ENCODE measurements at places on chromosomes 11 and 22.

GRCh38 chr22:45491841-45492240, 10.8 kb upstream of the FBLN1 start:
- no peak for DNase-seq

DNA sequence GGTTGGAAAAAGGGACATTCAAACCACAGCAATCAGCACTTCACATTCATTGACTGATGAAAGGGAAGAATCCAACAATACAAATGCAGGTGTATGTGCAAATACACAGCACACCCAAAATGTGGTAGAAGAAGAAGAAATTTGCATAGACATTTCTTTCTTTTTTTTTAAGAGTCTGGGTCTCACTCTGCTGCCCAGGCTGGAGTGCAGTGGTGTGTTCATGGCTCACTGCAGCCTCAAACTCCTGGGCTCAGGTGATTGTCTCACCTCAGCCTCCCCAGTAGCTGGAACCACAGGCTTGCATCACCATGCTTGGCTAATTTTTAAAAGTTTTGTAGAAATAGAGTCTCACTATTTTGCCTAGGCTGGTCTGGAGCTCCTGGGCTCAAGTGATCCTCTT, 21.9 kb downstream of the CARS1 start:
- DNase-seq: no peak

GRCh38 chr22:46551996-46552395, 14.6 kb upstream of the CELSR1 start:
- DNase-seq: no peak

GRCh38 chr11:75547617-75548058, 14.4 kb upstream of the SERPINH1 start:
- DNase-seq: peak; percentile 74

DNA sequence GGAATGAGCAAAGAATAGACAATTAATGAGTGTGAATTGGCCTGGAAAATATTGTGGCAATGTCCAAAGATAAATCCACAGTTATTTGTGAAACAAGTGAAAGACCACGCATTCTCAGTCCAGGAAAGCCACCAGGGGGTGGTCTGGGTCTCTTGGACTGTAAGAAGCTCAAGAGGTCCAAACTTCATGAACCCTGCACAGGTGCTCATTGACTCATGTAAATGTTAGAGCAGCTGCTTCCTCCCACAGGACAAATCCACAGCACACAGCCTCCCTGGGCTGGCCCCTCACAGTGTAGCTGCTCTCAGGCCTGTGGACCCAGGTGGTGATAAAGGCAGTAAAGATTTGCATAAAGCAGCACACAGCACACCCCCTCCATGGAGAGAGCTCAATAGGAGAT, 114.0 kb downstream of the ZNF280B start:
- DNase-seq: no peak

GRCh38 chr11:126969865-126970479, 30.6 kb downstream of the KIRREL3 start:
- peak; percentile 78 for DNase-seq

DNA sequence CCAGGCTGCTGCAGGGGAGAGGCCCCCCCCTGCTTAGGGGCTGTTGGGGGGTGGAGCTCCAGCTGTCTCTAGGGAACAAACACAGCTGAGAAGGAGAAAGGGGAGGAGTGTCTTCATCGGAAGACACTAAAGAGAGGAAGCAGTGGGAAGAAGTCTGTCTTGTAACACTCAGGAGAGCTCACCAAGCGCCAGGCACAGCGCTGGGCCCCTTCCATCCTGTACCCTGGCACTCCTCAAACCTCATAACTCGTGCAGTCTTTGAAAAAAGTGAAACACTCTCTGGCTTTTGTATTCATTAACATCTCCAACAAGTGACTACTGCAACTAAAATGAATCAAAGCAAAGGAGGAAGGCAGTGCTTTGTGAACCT, 67.4 kb upstream of the PRDM11 start:
- no peak for DNase-seq

DNA sequence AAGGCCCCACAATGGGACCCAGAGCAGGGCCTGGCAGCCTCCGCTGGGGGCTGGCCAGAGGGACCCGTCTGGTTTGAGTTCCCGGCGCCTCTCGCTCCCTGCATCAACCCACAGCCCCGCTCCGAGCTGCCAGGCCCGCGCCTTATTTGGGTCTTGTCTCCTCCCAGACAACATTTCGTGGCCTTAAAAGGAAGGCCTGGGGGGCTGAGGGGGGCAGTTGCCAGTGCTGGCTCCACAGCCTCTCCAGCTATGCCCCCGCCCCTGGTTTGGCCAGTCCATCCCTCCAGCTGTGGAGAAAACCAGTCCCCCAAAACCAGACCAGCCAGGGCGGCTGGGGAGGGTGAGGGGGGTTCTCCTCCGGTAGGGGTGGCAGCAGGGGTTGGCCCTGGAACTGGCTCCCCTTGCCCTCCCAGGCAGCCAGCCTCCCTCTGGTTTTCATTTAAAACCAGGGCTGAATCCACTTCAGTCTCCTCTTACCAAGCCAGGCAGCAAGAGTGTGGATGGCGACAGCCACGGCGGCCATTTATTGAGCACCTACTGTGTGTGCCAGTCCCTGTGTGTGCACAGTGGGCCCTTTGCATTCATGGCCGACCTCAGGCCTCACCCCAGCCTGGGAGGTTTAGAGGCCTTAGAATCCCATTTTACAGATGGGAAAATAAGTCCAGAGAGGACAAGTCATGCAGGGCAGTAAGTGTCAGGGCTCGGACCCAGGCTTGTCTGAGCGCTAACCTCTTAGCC, 18.6 kb downstream of the EMID1 start:
- DNase-seq: no peak

GRCh38 chr22:40703736-40704135, 24.5 kb downstream of the MCHR1 start:
- no peak for DNase-seq

- DNase-seq: no peak
Measured at GRCh38 chr11:13101644-13102512, 92.8 kb downstream of the RASSF10 start.

DNA sequence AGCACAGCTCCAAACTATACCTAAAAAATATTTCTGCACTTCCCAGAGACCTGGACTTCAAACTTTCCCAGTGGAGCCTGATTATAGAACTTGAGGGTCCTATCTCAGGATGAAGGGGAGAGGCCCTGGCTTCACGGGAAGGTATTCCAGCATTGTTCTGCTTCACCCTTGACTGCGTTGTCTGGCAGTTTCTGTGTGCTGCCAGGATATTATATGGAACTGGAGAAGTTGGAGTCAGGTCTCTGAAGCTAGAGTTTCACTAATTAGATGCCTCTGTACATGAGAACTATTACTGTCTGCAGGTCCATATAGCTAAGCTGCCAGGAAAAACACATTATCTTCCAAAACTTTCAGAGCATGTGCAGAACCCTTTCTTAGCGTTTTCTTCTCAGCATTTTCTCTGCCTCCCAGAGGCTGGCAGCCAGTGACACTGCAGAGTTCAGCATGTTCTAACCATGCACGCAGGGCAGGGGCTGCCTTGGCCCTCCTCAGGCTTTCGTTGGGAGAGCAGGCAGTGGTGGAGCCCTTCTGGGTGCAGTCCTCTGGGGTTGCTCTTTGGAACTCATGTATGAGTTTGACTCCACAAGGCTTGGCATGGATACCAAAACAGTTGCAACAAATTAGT, 99.3 kb downstream of the CWC15 start:
- DNase-seq: no peak

DNA sequence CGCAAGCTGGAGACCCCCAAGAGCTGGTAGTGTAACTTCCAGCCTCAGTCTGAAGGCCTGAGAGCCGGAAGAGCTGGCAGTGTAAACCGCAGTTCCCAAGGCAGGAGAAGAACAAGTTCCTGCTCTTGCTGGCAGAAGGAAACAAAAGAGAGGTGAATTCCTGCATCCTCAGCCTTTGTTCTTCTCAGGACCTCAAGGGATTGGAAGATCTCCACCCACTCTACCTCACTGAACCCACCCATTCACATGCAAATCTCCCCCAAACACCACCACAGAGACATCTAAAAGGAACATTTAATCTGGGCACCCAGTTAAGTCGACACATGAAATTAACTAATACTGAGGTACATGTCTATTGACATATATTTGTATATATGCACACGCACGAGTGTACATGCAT, 1310.3 kb downstream of the TBC1D22A start:
- no peak for DNase-seq

GRCh38 chr11:131666617-131667016, 296.2 kb downstream of the NTM start:
- peak; percentile 78 for DNase-seq

GRCh38 chr11:79950741-79951140, 509.9 kb upstream of the TENM4 start:
- DNase-seq: no peak

GRCh38 chr11:56841210-56841810, 92.8 kb upstream of the OR9G4 start:
- DNase-seq: peak; percentile 61

GRCh38 chr11:32015427-32015826, 75.4 kb upstream of the RCN1 start:
- no peak for DNase-seq

DNA sequence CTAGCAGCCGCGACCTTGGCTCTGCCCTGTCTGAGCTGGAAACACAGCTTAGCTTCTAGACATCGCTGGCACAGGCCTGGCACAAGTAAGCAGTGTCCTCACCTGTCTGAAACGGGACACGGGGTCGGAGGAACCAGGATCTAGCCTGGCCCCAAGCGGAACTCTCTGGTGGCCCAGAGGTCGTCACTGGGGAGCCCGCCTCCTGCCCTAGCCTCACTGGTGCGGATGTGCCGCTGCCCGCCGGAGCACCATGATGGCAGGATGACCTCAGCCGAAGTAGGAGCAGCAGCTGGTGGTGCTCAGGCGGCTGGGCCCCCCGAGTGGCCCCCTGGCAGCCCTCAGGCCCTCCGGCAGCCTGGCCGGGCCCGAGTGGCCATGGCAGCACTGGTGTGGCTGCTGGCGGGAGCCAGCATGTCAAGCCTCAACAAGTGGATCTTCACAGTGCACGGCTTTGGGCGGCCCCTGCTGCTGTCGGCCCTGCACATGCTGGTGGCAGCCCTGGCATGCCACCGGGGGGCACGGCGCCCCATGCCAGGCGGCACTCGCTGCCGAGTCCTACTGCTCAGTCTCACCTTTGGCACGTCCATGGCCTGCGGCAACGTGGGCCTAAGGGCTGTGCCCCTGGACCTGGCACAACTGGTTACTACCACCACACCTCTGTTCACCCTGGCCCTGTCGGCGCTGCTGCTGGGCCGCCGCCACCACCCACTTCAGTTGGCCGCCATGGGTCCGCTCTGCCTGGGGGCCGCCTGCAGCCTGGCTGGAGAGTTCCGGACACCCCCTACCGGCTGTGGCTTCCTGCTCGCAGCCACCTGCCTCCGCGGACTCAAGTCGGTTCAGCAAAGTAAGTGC, 871 bp downstream of the SLC35E4 start:
- peak; percentile 39 for DNase-seq

GRCh38 chr11:61357894-61358239, 3.8 kb downstream of the CYB561A3 start:
- DNase-seq: no peak

DNA sequence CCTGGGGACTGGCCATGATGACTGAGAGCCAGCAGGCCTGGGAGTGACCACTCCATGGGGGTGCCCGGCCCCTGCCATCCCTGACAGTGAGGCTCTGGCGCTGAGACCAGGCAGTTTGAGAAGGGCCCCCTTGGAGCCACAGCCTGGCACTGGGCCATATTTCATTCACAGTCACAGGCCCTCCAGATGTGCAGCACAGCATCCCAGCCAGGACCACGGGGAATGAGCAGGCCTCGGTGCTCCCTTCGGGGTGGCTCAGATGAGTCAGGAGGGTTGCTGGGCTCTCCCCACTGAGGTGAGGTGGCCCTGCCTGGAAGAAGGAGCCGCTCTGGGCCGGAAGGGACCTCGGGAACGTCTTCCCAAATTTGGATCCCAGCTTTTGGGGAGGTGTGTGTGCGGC, 53.0 kb downstream of the GRAMD4 start:
- peak; percentile 7 for DNase-seq

- DNase-seq: peak; percentile 0
Measured at GRCh38 chr11:38345286-38345685, 1747.2 kb upstream of the RAG2 start.

GRCh38 chr11:14124350-14124749, 161.8 kb downstream of the SPON1 start:
- no peak for DNase-seq

DNA sequence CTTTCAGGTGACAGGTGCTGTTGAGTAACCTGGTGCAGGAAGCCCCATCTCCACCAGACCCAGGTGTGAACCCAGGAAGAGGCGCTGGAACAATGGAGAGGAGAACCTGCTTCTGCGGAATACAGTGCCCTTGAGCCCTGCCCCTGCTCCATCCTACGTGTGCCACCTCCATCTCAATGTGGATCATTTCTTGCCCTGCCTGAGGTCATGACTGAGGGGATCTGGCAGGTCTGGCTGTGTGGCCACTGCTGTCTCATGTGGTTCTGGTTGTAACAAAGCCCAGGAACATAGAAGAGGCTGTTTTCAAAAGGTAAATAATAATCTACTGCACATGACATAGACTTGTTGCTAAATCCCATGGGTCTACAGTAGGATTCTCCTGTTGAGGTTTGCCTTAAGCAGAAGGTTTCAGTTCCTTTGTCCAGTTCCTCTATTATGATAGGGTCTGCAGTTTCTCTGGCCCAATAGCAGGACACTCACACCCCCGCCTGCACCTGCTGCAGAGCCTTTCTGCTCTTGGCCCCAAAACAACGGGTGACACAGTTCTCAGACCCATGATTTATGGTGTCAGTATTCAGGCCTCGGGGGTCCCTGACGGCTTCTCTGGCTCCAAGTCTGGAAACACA, 113.5 kb upstream of the IGLL5 start:
- DNase-seq: no peak

DNA sequence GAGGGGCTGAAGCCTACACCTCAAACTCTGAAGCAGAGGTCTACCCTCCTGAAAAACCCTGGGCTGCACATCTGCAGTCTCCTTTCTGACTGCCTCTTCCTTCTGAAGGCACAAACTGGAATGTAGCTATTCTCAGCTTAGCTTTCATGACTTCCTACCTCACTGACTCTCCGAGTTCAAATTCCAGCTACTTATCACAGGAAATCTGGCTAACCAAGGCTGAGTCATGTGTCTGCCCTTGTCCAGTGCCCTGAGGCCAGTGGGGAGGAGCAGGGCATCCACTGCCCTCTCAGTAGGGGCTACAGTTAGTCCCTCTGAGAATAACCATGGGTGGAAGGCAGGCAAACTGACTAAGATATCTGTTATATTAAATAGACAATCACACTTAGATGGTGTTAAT, 29.2 kb downstream of the PDGFD start:
- peak; percentile 64 for DNase-seq

- DNase-seq: no peak
Measured at GRCh38 chr11:12143461-12144258, 33.3 kb downstream of the MICAL2 start.

GRCh38 chr11:44989831-44990566, 39.3 kb upstream of the TP53I11 start:
- no peak for DNase-seq

All from ELR (cell line).